ENCODE measurements at places on chromosomes 1 and 21.

DNA sequence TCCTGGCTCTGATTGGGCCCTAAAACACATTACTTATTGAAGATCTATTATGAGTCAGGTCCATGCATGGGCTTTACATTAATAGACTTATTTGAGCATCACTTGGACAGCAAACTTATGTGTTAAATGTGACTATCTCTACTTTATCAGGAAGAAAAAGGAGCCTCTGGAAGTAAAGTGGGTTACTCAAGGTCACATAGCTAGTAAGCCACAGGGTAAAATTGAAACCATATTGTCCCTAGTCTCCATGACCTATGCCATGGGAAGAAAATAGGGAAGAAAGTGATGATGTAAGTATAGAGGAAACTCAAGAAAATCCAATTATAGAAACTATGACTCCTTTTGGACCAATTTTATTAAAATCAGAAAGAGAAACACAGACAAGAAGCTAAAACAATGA, 555.3 kb downstream of the NUF2 start:
- DNase-seq, result no peak

- no peak for DNase-seq
Observed at GRCh38 chr1:201409440-201409839, 10.3 kb upstream of the LAD1 start.

- DNase-seq, result no peak
Observed at GRCh38 chr1:203564024-203564423, 62.6 kb upstream of the ATP2B4 start.

- DNase-seq, result no peak
Observed at GRCh38 chr1:219782929-219783328, 145.4 kb downstream of the SLC30A10 start.

DNA sequence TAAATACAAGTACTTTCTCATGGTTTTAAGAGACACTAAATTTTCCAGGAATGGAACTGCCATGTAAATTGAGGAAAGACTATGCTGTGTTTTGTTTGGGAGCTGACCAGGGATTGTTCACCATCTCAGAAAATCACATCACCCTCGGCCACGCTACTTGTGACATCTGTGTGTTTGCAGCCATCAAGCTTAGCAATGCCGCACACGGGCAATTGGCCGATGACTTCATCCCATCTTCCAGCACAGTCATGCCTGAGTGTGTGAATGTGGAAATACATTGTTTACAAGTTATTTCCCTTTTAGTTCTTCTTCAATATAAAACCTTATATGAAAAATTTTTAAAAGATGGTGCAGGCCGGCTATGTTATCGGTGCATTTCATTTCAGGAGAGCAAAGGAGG, 121.6 kb downstream of the GLIS1 start:
- no peak for DNase-seq

GRCh38 chr1:36172017-36172747, 16.2 kb downstream of the MAP7D1 start:
- no peak for DNase-seq

DNA sequence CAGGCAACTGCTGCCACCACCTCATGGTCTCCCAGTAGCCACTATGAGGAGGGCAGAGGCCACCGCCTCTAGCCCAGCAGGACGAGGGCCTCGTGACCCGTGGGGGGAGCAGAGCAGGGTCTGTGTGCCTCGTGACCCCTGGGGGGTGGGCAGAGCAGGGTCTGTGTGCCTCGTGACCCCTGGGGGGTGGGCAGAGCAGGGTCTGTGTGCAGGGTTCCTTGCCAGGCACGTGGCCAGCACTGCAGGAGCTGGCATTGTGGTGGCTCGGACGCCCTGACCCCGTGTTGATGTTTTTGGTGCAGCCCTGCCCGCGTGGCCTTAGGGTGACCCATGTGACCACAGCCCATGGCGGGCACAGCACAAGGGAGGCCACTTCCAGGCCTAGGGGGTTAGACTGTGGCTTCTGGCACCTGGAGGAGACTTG, 52.8 kb downstream of the SLX9 start:
- no peak for DNase-seq

DNA sequence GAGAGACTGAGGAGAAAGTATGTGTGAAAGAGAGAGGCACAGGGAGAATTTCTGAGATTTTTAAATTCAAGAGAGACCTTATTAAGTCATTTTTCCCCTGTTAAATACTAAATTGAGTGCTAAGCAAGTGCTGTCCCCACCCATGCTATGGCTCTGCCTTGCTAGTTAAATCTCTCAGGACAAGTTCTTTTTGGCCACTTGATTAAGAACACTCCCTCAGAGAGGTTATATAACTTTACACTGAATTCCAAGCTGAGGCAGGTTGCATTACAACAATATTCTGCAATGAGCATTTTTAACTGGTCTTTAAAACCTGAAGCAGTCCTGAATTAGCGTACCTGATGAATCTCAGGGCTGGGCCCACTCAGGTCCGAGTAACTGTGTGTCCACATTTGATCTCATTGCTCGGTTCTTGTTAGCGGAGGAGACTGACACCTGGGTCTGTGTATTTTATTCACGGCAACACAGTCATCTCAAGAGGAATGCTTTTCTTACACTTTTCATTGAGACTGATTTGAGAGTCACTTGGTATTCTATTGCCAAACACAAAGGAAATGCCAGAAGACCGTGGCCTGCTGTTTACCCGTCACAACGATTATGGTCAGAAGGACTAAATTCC, 187.6 kb upstream of the ST6GALNAC5 start:
- DNase-seq, result no peak

DNA sequence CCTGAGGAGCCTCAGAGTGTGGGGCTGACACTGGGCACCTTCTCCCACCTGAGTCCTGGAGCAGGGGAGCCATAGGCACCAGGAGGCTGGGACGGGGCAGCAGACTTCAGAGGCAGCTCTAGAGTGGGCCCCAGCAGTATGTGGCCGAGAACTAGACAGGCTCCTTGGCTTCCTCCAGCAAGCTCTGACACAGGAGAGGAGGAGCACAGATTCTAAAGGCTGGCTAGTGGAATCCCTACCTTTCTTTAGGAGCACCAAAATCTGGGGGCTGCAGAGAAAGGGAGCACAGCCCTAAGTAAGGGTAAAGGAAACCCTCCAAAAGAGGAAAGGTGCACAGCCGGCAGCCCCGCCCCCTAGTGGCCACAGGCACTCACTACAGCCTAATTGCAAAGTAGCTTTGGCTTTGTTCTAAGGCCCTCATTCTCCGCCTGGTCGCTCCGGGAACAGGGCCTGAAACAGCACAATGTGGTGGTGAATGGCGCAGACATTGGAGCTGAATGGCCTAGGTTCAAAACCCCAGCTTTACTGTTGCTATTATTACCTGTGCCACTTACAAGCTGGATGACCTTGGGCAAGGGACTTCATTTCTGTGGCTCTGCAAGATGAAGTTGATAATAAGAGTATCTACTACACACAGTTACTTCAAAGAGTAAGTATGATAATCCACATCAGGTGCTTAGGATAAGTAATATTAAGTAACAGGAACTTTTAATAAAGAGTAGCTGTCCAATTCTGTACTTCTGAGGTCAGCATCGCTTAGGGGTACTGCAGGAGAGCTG, 8.8 kb upstream of the GUCA2A start:
- peak; percentile 65 for DNase-seq

- DNase-seq, result no peak
Observed at GRCh38 chr1:54842206-54842915, 41.2 kb upstream of the TTC22 start.

DNA sequence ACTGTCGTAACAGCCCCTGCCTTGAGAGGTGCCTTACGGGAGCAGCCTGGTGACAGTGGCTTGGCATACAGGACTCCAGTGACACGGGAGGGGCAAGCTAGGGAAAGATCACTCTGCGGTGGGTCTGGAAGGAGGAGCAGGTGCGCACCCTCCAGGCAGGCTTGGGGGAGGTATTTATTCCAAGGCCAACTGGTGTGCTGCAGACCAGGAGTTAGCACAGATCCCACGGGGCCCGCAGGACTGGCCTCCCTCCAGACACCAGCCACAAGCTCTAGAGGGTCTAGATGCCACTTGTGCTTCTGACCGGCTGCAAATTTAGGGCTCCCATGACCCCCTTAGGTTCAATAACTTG, 22.1 kb downstream of the PSEN2 start:
- DNase-seq, result no peak

- no peak for DNase-seq
Observed at GRCh38 chr1:238830036-238830611, 556.2 kb upstream of the CHRM3 start.

- no peak for DNase-seq
Observed at GRCh38 chr1:169338617-169339016, 29.0 kb downstream of the NME7 start.

GRCh38 chr1:33195556-33195955, 13.7 kb upstream of the TRIM62 start:
- no peak for DNase-seq

- no peak for DNase-seq
Observed at GRCh38 chr1:224879162-224879803, 50.2 kb upstream of the DNAH14 start.

DNA sequence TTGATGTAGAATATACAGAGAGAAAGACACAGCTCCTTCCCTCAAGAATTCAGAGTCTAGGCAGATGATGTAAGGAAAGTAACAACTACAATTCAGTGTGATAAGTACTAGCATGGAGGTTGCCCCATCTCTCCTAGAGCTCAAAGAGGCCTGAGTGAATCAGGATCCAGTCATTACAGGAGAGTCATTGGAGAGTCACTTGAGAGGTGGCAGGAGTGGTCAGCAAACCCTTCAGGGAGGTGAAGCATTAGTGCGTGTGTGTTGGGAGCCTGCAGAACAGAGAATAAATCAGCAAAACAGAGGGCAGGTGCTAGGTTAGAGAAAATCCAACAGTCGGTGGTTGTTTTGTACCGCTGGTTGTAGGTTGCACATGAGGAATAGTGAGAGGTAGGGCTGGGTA, 46.1 kb downstream of the GRIK1 start:
- no peak for DNase-seq

DNA sequence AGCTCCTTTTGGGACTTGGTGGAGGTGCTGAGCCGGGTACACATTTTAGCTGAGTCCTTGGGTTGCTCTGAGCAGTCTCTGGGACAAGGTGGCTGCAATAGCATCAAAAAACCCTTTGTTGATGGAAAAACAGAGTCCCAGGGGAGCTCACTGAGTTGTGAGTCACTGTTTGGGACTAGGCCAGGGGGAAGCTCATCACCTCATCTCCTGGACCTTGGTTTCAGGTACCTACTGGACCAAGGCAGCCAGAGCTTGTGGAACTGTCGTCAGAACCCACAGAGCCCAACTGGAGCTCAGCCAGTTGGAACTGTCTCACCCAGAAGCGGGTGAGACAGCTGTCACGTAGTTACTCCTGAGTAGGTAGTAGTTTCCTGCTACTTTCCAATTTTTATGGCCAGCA, 146.7 kb downstream of the HLX start:
- no peak for DNase-seq

GRCh38 chr1:177872308-177872900, 97.5 kb downstream of the SEC16B start:
- DNase-seq, result no peak

GRCh38 chr1:55047611-55048010, 8.3 kb downstream of the PCSK9 start:
- no peak for DNase-seq

- no peak for DNase-seq
Observed at GRCh38 chr1:201019321-201019977, 4.1 kb downstream of the KIF21B start.
